Bone marrow (tissue), 2 donors: ENCODE measurements at places on chromosomes 2 and 18.

DNA sequence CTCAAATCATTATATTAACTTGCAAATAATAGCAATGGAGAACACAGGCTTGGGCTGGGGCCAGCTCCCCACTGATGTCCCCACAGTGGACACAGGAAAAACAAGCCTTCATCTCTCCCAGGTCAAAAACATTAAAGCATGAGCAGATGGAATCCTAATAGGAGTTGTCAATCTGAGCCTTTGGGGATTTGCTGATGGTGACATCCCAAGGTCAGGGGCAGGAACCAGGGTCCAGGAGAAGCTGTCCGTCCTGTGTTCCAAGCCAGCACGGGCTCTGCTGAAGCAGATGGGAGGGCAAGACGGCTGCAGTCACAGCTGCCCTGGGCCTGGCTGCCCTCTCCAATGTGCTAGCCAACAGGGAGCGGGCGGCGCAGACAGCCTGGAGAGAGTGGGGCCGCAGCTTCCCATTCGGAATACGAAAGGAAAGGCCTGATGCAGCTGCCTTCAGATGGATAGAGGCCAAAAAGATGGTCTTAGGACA is 135.5 kb downstream of the NDUFA10 start:
- no peak for DNase-seq

- no peak for DNase-seq
Observed at GRCh38 chr2:151423760-151424159, 14.1 kb downstream of the RIF1 start.

DNA sequence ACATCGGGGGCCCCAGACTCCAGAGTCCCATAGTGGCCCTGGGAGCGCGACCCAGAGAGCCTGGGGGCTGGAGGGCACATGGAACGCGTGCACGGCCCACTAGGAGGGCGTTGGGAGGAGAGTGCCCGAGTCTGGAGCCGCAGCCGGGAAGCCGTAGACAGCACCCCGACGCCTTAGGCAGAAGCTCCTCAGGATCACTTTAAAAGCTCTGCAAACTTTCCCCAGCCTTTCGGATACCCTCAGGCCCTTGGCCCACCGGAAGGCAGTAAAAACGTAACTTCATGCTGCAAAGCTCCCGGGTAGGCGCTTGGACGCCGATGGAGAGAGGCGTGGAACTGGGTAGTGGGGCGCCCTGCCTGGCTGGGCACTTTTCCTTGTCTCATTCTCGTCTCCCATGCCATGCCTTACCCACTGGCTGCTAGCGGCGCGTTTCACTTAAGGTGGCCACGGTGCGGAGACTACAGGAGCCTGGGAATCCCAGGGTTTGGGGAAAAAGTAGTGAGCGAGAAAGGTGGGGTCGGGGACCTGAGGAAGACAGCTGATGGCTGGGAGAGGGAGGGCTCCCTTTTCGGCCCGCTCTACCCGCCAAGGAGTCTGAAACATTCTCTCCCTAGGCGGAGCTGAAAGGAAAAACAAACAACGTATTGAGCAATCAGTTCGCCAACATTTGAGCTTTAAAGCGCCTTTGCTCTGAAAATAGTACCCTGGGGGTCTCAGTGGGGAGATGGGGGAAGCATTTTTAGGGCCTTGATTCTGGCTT is 141.8 kb downstream of the MEIS1 start:
- DNase-seq: no peak

GRCh38 chr2:226716126-226716525 is 83.5 kb downstream of the IRS1 start:
- DNase-seq: no peak

DNA sequence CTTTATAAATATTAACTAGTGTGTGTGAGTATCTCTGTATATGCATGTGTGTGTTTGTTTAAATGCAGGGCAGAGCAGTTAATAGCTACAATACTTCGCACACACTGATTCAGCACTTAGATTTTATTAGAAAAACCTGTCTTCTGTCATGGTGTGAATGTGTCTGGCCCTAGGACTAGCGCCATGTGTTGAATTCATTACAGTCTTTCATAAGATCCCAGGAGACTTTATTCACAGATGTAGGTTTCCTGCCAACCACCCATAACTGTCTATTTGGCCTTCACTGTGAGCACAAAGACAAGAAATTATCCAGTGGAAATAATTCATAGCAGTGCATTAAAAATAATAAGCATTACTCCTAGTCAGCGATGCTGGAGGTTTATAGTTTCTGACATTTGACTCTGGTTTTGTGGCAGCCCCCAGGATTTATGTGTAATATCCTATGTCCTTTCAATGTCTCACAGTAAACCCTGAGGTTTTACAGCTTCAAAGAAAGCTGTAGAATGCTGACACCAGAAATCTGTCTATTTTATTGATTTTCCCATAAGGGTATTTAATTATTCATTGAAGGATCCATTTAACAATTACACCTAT is 93.9 kb downstream of the ZNF804A start:
- no peak for DNase-seq

- DNase-seq: no peak
Observed at GRCh38 chr2:1707771-1708418, 36.4 kb downstream of the PXDN start.

- no peak for DNase-seq
Observed at GRCh38 chr2:236638707-236639106, 69.1 kb downstream of the ACKR3 start.

GRCh38 chr2:101330253-101330933 is 21.9 kb upstream of the RNF149 start:
- DNase-seq: no peak

DNA sequence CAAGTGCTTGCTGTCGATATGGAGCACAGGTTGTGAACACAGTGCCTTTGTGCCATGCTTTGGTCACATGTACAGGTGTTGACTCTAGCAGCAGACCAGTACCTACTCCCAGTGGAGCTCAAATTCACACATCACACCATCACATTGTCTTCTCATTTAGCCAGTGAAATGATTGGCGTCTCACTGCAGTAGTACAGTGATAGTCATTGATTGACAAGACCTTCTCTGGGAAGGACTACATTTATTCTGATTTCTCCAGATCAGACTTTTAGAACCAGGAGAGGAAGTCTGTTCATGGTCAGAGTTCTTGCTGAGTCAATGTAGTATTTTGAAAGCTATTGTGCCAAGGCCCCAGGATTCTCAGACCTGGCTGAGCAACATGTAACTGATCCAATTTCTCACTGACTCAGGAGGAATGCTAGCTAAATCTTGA is 75.2 kb downstream of the FMNL2 start:
- DNase-seq: no peak

- no peak for DNase-seq
Observed at GRCh38 chr2:242075168-242075567, 205.6 kb downstream of the RTP5 start.

DNA sequence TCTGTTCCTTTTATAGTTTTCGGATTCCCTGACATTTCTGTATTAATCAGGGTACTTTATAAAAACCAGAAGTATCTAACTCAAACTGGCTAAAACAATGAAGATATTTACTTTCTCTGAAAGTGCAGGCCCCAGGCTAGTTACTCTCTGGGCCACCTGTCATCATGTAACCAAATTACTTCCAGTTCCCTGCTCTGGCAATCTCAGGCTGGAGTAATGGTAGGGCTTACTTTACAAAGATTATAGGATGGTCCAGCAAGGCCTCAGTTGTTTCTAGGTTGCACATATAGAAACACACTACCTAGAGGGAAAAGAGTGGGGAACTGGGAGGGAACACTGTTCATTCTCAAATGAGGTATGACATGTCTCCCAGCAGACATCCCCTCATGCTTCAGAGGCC is 74.8 kb downstream of the CHST9 start:
- no peak for DNase-seq

DNA sequence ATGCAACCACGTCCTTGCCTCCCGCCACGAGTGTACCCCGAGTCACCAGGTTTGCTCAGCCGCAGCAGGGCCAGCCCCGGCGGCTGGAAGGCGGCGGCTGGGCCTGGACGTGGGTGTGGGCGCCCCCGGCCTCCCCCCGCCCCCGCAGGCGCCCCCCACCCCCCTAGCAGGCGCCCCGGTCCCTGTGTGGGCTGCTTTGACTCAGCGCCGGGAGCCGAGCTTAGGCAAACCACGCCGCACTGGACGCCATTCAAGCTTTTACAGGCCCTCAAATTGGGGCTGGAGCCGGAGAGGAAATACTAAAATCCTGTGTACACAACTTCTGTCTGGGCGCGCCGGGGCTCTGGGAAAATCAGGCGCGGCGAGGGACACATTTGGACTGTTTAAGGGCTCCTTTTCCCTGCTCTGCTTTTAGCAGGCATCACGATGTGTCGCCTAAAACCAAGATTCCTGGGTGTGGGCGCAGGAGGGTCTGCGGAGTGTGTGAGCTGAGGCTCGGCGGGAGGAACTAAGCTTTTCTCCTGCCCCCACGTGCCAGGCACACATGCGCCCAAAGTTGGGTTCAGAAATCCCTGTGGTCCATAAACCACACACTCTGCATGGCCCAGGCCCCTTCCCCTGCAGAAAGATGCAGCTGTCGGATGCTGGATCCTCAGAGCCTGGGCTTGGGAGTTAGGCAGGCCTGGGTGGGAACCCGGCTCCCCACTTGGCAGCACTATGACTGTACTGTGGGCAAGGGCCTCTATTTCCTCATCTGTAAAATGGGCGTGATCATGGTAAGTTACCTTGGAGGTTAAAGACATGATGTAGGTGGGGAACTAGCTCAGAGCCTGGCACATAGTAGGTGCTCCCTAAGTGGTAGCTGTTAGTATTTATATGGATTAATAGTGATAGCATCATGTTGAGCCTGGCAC is 57.6 kb downstream of the ATOH8 start:
- no peak for DNase-seq

DNA sequence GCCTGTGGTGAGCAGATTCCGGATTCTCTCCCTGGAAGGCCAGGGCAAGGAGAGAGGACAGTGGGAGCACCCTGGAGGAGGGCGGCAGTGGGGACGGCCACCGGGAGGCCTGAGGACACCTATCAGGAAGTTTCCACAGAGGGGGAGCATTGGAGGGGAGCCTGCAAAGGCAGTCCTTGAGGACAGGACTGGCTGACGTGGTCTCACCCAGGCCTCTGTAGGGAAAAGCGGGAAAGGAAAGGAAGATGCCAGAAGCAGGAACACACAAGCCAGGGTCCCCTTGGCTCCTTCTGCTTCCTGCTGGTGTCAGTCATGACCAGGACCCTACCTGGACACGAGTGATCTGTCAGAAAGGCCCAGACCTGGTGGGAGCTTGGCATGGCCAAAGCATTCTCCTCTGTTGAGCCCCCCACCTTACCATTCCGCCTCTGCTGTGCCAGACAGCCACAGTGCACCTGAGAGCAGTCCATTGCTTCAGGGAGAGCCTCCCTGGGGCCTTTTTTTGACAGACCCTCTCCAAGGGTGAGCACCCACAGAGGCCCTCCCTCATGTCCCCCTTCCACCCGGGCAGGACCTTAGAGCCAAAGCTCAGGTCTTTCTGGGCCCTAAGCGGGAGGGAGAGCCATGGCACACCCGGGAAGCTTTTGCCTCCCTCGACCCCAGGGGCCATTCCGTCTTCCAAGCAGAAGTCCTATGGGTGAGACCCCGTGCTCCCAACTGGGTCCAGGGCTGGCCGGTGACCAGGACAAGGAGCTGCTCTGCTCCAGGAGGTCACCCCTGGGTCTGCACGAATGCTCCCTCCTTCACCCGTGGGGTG is 333.1 kb downstream of the DYSF start:
- DNase-seq: no peak

GRCh38 chr2:69203166-69203985 is 183.7 kb downstream of the GFPT1 start:
- DNase-seq: no peak

GRCh38 chr2:28233164-28233676 is 159.4 kb upstream of the FOSL2 start:
- DNase-seq: no peak
